Foreskin fibroblast (primary cell): ENCODE measurements at places on chromosomes 5 and 9.

DNA sequence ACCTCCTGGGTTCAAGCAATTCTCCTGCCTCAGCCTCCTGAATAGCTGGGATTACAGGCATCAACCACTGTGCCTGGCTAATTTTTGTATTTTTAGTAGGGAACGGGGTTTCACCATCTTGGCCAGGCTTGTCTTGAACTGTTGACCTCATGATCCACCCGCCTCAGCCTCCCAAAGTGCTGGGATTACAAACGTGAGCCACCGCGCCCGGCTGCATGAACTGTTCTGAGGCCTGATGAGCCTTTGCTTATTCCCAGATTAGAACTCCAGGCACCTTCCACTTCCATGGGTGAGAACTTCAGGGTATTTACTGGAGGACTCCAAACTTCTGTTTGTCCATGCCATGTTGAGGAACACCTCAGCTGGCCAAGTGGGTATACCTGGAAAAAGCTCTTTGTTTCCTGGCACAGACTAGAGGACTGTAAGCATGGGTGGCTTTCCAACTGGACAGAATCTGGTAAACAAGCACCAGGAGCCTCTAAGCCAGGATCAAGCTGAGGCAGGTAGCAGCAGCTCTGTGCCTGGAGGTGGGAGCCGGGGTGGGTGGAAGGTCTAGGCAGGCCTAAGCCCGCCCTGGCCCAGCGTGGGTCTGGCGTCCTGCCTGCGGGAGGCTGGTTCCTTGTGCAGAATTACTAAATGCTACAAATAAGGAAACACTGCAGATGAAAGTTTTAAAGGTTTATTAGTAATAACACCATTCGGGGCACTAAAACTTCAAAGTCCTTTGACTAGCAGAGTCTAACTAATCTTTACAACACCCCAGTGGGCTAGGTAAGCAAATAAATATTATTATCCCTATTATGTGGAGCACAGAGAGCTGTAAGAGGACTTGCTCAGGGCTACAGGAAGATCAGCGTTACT lies 78.4 kb downstream of the SEMA5A start:
- no peak for DNase-seq

DNA sequence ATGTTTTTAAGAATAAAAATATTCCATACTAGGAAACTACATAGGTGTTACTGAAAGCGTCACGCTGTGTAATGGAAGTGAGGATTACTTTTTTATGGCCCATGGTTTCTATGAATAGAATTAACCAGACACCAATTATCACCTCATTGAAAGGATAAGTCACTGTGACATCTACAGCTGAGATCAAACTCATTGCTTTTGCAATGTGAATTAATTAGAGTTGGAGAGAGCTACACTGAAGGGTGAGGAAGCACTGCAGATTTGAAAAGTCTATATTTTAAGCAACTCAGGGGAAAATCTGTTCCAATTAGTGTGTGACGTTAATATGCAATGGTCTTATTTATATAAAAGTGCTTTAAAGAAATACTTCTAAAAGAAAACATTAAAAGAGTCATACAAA lies 1300.1 kb upstream of the DMAC1 start:
- DNase-seq = no peak

GRCh38 chr5:20470997-20471396 lies 483.0 kb upstream of the CDH18 start:
- no peak for DNase-seq

- DNase-seq = no peak
Observed at GRCh38 chr5:174376726-174377373, 331.3 kb downstream of the NSG2 start.

DNA sequence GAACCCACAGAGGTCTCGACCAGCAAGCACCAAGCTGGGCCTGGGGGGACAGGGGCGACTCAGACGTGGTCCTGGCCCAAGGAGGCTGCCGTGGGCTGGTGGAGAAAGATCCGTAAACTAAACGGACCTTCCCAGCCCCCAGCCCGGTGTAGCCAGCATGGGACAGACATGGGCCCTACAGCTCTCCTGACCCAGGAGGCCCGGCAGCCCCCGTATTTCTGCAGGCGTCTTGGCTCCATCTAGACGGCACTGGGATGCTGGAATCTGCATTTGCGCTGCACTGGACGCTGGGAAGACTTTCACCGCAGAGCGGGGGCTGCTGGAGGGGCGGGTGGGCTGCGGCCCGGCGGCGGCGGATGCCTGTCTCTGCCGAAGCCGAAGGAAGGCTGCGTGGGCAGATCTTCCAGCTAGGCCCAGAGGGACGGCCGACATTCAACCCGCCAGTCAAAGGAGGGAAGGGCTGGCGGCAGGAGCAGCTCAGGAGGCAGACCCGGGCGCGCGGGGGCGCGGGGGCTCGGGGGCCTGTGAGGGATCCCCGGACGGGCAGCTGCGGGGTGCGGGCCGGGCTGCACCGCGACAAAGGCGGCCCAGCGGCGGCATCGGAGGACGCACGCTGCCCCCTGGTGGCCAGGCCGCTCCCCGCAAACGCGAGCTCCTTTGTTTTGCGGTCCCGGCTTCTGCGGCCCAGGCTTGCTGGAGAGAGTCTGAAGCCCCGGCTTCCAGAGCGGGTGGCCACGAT lies 266.2 kb downstream of the NSG2 start:
- DNase-seq = peak; percentile 24

DNA sequence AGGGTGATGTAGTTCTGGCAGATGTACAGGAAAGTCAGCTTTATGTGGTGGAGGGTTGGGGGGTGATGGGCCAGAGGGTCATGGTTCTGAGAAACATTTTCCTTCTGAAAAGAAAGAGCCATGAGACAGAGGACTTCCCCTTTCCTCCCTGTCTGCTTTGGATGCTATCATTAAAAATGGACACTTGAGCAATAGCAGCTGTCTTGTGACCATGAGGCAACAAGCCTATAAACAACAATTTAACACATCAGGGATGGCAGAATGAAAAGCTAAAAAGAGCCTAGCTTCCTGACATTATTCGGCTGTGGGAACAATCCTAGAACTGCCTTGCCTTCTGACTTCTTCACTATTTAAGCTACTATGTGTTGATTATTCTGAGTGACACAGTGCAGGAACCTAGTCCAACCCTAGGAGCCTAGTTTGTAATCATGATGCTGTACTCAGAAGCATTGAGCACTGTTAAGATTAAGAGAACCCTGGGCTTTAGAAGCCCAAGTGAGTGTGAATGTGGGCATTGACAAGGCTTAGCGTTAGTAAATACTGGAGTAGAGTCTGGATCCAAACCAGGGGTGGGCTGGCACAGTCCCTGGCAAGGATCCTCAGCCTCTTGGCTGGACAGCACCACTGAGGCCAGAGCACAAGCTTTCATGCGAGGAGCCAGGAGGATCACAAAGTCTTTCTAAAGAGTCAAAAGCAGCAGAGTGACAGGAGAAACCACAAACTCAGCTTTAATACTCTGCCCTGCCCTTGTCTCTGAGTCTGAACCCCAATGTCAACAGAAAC lies 178.5 kb upstream of the EGFLAM start:
- no peak for DNase-seq

GRCh38 chr5:96610747-96611146 lies 51.4 kb upstream of the CAST start:
- DNase-seq = peak; percentile 24

- peak; percentile 77 for DNase-seq
Observed at GRCh38 chr9:124220946-124221451, 36.8 kb upstream of the NEK6 start.

DNA sequence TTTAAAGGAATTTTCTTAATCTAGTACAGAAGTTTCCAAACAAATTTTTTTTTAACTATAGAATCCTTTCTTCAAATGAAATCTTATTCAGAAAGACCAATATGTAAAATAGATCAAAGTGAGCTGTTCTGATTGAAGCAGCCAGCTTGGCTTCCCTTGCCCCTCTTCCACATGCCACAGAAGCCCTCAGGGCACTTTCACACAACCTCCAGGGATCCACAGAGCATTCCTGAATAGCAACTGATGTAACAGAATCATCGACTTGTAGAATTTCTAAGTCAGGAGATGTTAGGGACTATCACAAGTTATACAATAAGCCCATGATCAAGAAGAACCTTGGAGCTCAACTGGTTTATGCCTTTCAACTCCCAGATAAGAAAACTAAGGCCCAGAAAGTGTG lies 427.8 kb upstream of the C9orf72 start:
- no peak for DNase-seq

GRCh38 chr5:108735790-108736189 lies 11.9 kb upstream of the FER start:
- no peak for DNase-seq

DNA sequence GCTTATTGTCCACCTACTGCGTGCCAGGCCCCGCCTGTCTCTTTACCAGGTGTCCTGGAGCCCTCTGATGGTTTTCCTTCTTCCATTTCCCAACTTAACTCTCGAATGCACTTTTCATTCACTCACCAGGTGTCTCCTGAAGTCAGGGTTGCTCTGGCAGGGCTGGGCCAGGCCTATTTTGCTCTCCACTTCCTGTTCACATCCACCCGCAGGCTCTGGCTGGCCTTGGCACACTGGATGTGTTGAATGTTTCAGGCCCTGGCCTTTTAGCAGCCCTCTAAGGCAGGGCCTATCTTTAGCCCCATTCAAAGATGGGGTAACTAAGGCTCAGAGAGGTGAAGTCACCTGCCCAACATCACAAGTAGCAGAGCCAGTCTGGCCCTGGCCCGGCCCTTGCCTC lies 16.4 kb downstream of the LRRC8A start:
- no peak for DNase-seq

DNA sequence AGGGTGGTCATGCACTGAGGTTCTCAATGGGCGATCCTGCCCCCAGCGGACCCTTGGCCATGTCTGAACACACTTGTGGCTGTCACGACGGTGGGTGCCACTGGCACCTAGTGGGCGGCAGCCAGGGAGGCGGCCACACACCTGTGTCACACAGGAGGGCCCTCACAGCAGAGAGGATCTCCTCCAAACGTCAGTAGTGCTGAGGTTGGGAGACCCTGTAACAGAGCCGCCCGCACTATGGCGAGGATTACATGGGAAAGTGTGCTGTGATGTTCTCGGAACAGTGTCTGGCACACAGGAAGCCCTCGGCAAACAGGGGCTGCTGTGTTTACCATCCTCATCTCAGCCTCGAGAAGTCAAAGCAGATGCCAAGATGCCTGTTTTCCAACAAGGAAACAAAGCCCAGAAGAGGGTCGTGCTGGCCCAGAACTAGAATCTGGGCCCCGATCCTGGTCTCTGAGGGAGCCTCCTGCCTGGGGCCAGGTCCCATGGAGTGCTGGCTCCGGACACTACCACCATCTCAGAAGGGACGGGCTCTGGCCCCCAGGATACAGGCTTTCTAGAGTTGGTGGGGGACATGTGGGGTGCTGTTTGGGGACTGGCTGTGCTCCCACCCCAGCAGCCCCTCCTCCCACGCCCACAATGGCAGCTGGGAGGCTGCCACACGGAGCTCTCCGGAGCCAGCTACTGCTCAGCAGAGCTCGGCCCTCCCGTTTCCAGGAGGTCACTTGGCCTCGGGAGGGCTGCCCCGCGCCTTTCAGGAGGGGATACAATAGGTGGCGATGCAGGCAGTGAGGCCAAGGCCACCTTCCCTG lies 48.2 kb downstream of the DBH start:
- no peak for DNase-seq

DNA sequence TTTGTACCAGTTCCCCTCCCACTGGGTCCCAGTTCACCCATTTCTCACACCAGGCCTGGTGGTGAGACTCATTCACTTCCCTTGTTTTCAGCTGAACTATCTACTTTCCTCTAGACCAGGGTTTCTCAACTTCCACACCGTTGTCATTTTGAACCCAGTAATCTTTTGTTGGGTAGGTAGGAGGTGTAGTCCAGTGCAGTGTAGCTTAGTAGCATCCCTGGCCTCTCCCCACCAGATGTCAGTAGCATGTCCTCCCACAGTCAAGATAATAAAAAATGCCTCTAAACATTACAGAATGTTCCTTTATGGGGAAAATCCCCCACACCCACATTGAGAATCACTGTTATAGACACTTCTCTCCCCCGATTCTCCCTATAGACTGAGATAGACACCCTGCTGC lies 299.1 kb downstream of the EPB41L4A start:
- DNase-seq = no peak

GRCh38 chr5:35364350-35364749 lies 134.1 kb upstream of the PRLR start:
- DNase-seq = no peak

DNA sequence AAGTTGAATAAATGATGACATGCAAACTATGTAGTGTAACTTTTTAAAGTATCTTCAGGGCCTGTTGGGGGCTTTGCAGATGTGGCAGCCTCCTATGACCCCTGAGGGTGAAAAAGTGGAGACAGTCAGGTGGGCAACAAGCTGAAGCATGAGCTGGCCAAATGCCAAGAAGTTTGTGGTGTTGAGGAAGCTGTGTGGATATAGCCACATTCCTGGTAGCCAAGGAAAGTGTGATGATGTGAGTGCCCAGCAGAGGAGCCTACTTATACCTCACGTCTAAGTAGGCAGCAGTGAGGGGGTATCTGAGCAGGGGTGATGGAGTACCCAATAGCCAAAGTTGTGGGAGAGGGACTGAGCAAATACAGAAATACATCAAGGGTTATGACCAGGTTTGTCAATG lies 621.2 kb upstream of the CDH6 start:
- DNase-seq = no peak

DNA sequence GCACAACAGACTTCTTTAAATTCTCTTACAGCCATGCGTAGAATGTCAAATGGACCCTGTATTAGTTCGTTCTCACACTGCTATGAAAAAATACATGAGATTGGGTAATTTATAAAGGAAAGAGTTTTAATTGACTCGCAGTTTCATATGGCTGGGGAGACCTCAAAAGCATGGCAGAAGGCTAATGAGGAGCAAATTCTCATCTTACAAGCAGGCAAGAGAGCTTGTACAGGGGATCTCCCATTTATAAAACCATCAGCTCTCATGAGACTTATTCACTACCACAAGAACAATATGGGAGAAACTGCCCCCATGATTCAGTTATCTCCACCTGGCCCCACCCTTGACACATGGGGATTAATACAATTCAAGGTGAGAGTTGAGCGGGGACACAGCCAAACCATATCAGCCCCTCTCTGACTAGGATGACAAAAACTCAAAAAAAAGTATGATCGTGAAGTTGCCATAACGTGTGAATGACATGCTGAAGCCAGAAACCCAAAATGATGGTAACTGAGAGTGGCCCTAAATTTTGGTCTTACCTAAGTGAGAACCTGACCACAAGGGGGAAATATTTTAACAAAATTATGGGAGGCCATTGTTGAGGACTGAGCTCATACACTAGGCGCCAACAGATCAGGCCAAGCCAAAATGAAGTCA lies 17.5 kb upstream of the TEX10 start:
- no peak for DNase-seq

GRCh38 chr5:138604176-138604785 lies 29.1 kb upstream of the HSPA9 start:
- DNase-seq = no peak
